Aorta (tissue), 5 donors: ENCODE measurements at places on chromosomes 5 and 9. TPM values are rescaled to one million over a fixed set of nuclear protein-coding genes. Genes with fewer than 3 reads are reported as not detected.

GRCh38 chr9:93962017-93962416, 6.9 kb upstream of the BARX1 start:
- no peak overlapping the region for H3K4me3 ChIP-seq
- no peak for DNase-seq
- no peak overlapping the region for H3K27ac ChIP-seq
- no peaks in the 10 kb centered on the region for H3K27me3 ChIP-seq

DNA sequence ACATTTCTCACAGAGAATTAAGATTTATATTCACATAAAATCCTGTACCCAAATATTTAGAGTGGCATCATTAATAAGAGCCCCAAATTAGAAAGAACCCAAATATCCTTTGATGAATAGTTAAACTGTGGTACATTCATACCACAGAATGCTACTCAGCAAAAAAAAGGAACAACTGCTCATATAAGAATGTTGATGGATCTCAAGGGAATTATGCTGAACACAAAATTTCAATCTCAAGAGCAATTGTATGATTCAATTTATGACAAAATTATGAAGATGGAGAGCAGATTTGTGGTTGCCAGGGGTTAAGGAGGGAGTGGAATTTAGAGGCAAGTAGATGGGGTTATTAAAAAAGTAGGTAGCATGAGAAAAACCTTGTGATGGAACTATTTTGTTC, 4.5 kb upstream of the PAIP1 start:
- no peak overlapping the region for H3K4me3 ChIP-seq
- H3K27me3 ChIP-seq, result no peaks in the 10 kb centered on the region
- DNase-seq, result no peak
- no peak overlapping the region for H3K27ac ChIP-seq
- no peaks in the 10 kb centered on the region for H3K36me3 ChIP-seq

DNA sequence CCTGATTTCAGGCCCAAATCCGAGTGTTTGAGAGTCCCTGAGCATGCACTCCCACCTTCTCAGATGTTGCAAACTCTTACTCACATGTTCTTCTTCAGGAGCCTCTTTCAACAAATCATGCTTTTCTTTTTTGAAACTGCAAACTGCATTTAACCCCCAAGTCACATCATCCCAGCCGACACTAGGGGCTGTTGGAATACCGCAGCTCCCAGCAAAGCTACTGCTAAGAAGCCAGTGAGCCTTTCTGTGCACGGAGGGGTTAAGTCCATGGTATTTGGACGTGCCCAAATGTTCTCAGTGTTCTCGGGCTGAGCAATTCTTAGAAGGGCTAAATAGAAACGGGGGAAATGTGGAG, 282.9 kb downstream of the NFIB start:
- peak overlapping the region; percentile 92 for H3K27ac ChIP-seq
- no peak for DNase-seq
- H3K27me3 ChIP-seq, result no peaks in the 10 kb centered on the region
- no peaks in the 10 kb centered on the region for H3K36me3 ChIP-seq
- peaks cover 10% of the 10 kb centered on the region for H3K4me1 ChIP-seq

The MUSK gene
- total RNA-seq, result 1.6 TPM

- H3K36me3 ChIP-seq, result no peaks in the 10 kb centered on the region
- no peak overlapping the region for H3K4me3 ChIP-seq
Measured at GRCh38 chr9:27591093-27591492, 17.8 kb upstream of the C9orf72 start.

- H3K27me3 ChIP-seq, result no peaks in the 10 kb centered on the region
- no peaks in the 10 kb centered on the region for H3K36me3 ChIP-seq
- no peaks in the 10 kb centered on the region for H3K4me1 ChIP-seq
Measured at GRCh38 chr5:33475706-33476105, 34.9 kb downstream of the TARS1 start.

DNA sequence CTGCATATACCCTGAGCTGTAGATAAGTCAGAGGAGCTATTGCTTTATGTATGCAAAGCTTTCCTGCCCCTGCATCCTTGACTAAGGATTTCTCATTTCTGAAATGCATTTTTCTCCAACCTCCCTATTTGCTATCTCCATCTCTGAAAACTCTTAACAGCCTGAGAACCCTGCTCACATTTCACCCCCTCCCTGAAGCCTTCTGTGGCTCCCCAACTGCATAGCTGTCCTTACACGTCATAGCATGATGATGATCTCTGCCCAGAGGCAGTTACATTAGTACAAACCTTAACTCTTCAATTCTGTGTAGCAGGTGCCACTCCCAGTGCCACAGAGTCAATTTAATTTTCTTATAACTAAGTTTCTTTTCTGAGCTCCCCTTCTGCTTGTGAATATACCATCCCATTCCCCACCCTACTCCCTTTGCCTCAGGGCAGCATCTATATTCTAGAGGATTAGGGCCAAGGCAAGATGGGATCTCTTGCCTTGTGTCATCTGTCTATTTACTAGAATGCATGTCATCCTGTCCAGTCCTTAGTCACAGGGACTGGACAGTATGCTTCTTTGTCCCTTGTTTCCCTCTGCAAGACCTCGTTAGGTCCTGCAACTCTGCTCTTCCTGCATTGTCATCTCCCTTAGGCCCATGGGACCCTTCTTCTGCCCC, 149.7 kb upstream of the SPRY4 start:
- DNase-seq, result no peak
- no peak overlapping the region for H3K4me3 ChIP-seq

The PCDHGB2 gene
- 11.7 TPM for total RNA-seq

The ORM2 gene
- total RNA-seq, result not detected

GRCh38 chr5:180133551-180133950, 62.0 kb upstream of the RNF130 start:
- H3K27ac ChIP-seq, result no peak overlapping the region
- H3K4me3 ChIP-seq, result no peak overlapping the region
- no peaks in the 10 kb centered on the region for H3K36me3 ChIP-seq
- H3K4me1 ChIP-seq, result no peaks in the 10 kb centered on the region
- DNase-seq, result no peak
- H3K27me3 ChIP-seq, result no peaks in the 10 kb centered on the region
